Choroid plexus epithelial cell (primary cell): ENCODE measurements at places on chromosomes 5 and 9.

DNA sequence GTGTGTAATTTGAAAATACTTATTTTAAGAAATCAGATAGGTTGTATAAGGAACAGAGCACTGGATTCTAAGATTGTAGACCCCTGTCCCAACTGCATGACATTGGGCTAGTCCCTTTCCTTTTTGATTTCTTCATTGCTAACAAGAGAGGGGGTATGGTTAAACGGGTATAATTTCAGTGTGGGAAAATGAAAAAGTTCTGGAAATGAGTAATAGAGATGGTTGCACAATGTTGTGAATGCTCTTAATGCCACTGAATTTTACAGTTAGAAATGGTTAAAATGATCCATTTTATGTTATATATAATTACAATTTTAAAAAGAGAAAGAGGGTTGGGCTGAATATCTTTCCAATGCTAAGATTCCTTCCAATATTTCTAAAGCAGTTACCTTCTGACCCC, 103.3 kb upstream of the LHFPL2 start:
- DNase-seq: peak; percentile 63

DNA sequence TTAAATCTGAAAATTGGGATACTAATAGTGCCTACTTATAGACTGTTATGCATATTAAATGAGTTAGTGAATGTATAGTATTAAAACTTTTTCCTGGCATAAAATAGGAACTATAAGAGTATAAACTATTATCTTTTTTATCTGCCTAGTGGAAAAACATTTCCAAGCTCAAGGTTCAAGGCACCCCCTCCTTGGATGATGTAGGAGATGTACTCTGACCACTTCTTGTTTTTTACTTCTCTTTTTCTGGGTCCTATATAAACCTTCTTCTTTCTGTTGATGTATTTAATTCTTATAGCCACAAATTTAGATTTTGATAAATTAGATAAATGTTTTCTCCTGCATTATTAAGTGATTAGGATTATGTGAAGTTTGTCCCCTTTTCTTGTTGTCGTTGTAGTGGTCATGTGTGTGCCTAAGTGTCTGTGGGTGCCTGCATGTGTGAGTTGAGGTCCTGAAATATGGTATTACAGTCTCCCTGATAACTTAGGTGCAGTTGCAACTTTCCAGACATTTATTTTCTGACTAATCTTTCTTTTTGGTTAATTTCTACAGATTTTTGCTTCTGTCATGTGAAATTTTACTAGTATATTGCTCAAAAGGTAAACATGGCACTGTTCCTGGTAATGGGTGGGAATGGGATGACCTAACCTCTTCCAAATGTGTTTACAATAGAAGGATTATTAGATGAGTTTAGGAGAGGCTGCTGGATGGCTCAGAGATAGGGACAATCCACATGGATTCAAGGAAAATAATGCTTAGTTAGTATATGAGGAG, 160.8 kb upstream of the CDKN2B start:
- peak; percentile 66 for DNase-seq

GRCh38 chr9:131279196-131279862, 3.0 kb upstream of the FAM78A start:
- DNase-seq: no peak

DNA sequence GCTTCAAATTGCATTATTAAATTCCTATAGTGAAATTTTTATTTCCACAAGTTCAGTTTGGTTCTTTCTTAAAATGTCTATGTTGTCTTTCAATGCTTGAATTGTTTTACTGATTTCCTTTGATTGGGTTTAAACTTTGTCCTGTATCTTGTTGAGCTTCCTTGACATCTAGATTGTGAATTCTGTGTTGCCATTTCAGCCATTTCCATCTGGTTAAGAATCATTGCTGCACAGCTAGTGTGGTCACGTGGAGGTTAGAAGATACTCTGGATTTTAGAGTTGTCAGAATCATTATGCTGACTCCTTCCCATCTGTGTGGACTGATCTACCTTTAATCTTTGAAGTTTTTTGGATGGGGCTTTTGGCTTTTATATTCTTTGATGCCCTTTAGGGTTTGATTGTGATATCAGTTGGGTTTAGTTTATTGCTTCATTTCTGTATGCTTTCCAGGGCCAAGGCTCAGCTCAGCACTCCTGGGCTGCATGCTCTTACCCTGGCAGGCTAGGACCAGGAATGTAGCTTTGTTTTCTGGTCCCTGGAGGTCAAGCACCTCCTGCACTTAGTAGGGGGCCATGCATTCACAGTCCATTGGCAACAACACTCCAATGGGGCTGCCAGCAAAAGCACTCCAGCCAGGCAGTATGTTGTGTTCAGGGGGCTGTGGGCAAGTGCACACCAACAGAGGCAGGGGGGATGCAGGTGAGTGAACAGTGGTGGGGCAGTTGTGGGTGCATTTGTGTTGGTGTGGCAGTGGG, 141.4 kb downstream of the PRR16 start:
- DNase-seq: peak; percentile 39

- no peak for DNase-seq
These were observed 31.5 kb downstream of the KLF9 start for GRCh38 chr9:70382709-70383605.

GRCh38 chr9:137851516-137852267, 25.9 kb upstream of the CACNA1B start:
- no peak for DNase-seq

- DNase-seq: no peak
These were observed 65.5 kb upstream of the TBCA start for GRCh38 chr5:77841616-77842015.

DNA sequence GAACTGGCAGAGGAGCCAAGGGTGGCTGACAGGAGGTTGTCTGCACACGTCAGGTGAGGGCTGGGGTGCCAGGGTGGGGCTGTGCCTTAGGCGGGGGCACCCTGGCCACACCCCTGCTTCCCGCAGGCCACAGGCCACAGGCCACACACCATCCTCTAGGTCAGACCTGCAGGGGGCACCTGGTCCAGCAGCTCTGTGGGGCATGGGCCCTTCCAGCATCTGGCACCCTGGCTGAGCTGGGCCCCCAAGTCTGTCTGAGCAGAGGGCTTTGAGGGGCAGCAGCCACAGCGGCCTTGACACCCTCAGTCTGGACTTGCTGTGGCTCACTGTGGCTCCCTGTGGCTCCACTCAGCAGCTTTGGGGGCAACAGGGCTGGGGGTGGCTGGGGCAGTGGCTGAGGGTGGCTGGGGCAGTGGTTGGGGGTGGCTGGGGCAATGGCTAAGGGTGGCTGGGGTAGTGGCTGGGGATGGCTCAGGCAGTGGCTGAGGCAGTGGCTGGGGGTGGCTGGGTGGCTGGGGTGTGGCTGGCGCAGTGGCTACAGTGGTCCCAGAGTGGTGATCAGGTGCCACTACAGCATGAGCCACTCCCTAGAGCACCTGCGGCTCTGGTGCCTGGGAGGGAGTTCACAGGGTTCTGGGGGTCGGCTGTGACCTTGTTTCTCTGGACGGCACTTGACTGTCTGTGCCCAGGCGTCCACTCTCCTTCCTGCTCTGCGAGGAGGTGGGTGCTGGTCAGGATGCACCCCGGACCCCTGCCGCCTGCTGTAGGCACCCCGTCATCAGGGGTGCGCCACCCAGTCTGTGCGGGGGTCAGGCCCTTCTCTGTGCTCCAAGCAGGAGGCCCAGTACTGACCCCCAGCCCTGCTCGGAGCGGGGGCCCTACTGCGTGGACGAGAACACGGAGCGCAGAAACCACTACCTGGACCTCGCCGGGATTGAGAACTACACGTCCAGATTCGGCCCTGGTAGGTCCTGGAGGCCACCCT, 27.1 kb downstream of the NKD2 start:
- no peak for DNase-seq

- no peak for DNase-seq
These were observed 37.3 kb downstream of the LOX start for GRCh38 chr5:122040636-122041302.

GRCh38 chr9:1414711-1415131, 364.6 kb downstream of the DMRT2 start:
- no peak for DNase-seq

GRCh38 chr9:27664121-27664779, 91.0 kb upstream of the C9orf72 start:
- DNase-seq: no peak

- peak; percentile 82 for DNase-seq
These were observed 2.1 kb upstream of the OGN start for GRCh38 chr9:92406477-92406876.

DNA sequence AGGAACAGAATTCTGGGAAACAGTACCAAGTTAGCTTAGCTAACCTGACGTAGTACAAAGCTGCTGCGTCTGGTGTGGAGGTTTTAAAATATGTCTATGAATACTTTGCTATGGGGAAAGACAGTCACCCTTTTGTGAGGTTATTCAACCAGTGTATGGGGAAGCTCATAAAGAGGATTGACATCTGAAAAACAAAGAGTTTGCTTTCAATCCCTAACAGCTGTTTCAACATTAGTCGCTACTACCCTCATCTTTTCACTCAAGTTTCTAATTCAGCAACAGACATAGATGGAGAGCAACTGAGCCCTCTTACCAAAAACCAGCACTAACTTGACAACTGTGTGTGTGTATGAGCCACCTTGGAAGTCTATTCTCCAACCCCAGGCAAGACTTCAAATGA, 7.8 kb upstream of the MSANTD3 start:
- DNase-seq: no peak

DNA sequence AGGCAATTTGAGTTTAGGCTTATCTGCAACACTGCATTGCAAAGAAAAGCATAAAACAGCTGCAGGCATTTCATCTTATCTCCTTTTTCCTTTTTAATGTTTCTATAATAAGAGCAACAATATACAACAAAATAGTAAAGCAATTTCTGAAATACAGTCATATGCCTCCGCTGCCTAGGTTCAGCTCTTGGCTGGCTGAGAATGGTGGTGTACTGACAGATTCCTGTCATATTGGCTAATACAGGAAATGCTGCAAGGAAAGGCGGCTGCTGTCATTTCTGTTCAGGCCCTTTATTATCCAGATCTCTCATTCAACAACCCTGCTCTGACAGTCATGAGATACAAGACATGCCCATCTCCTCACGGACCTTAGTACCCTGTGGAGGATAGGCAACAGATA, 677.0 kb downstream of the TAF11L14 start:
- peak; percentile 13 for DNase-seq

DNA sequence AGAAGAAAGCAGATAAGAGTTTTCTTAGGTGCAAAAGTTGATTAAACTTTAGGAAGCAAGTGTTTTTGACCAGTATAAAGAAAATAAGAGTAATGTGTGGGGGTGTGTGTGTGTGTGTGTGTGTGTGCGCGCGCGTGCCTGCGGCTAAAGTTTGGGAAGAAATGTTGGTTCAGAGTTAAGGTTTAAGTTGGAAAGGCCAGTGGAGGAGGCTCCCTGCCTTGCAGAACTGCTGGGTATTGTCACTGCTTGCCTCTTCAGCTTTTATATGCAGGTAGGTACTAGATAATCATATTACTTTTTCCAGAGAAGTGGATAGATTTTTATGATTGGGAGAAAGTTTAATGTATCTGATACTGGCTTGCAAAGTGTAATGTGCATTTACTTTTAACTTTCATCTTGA, 2.0 kb downstream of the PIK3R1 start:
- peak; percentile 38 for DNase-seq

DNA sequence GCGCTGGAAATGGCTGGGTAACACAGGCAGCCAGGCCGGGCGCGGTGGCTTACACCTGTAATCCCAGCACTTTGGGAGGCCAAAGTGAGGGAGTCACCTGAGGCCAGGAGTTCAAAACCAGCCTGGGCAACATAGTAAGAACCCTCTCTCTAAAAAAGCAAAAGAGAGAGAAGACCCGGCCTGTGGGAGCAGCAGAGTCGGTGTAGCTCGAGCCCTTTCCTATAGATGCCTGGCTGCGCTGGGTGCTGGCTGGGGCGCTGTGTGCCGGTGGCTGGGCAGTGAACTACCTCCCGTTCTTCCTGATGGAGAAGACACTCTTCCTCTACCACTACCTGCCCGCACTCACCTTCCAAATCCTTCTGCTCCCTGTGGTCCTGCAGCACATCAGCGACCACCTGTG, 9.2 kb downstream of the UCK1 start:
- DNase-seq: no peak

DNA sequence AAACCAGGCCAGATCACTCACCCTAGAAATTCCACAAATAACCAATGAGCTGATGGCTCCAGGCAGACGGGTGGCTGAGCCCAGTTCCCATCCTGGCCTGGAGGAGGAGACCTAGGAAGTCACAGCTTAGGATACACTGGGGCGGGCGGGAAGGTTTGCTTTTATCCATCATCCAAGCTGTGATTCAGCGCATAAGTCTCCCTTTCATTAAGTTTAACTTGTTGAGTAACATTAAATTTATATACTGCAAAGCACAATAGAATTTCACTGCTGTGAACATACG, 55.7 kb downstream of the THBS4 start:
- no peak for DNase-seq

- DNase-seq: no peak
These were observed 19.9 kb downstream of the PRRX2 start for GRCh38 chr9:129685220-129685932.

GRCh38 chr5:178826216-178826615, 33.5 kb upstream of the ZNF354B start:
- no peak for DNase-seq

- no peak for DNase-seq
These were observed 20.1 kb downstream of the PCSK1 start for GRCh38 chr5:96412868-96413449.

- peak; percentile 93 for DNase-seq
These were observed 1.3 kb upstream of the NFIB start for GRCh38 chr9:14314929-14315874.

DNA sequence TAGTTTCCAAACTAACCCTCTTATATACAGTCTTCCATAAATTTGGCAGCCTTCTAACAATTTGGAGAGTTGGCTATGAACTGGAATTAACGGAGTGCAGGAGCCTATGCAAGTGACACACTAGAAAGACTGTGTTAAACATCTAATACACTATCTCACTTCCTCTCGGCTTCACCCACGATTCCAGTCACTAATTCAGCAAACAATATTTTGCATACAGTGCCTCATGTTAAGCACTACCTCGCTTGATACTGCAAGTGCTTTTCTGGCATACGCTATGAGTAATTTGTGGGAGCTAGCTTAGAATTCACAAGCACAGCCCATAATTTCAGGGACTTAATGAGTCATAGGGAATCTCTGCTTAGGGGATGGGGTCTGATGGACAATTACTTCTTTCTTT, 102.5 kb downstream of the ST8SIA4 start:
- DNase-seq: no peak

- DNase-seq: no peak
These were observed 899 bp upstream of the MED10 start for GRCh38 chr5:6379246-6379645.

- no peak for DNase-seq
These were observed 45.0 kb upstream of the PRRC2B start for GRCh38 chr9:131348631-131349521.

DNA sequence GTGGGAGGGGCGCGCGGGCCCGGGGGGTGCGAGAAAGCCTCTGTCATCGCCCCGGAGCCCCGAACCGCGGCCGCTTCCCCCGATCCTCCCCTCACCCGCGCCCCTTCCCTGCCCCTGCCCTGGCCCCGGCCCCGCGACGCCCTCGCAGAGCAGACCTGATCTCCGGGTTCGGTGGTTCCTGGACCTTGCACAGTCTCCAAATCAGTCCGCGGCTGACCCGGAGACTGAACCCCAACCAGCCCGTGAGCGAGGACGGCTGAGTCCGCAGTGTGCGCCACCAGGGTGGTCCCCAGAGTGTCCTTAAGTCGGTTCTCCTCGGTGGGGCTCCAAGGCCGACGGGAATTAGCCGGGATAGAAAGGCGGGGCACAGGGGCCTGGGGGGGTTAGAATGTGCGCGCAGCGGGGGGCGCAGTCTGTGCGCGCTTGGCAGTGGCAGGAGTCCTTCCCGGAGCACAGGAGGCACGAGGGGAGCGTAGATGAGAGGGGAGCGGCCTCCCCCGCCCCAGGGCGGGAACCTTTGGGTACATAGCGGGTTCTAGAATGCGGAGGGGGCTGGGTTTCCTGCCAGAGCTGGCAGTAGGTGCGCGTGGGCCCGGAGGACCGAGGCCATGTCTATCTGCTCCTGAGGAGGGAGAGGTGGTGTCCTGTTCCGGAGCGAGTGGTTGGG, 779 bp downstream of the PKN3 start:
- DNase-seq: no peak
